ENCODE measurements at places on chromosomes 12 and 14.

- DNase-seq: no peak
These were observed 9.1 kb downstream of the KRT83 start for GRCh38 chr12:52312086-52312485.

GRCh38 chr14:93183596-93184317 lies 940 bp downstream of the MOAP1 start:
- DNase-seq: no peak

DNA sequence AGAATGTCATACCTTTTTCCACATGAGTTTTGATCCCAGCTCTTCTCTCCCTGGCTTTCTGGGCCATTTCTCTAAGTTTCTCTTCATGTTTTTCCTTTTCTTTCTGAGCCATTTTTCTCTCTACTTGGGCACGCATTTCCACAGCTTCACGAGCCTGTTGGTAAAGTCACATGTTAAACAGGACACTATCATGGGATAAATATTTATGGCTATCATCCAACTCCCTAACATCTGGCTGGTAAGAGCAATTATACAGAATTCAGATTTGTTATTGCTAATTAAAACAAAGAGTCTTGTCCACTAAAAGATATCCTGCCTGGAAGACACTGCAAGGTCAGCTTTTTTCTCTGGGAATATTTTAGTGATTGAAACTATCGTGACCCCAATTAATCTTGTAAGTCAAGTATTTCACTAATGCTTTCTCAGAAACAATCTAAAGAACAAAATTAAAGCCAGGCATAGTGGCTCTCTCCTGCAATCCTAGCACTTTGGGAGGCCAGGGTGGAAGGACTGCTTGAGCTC lies 23.1 kb downstream of the SLIRP start:
- DNase-seq: no peak

- DNase-seq: no peak
These were observed 231.5 kb upstream of the FOXN3 start for GRCh38 chr14:89648510-89648909.

DNA sequence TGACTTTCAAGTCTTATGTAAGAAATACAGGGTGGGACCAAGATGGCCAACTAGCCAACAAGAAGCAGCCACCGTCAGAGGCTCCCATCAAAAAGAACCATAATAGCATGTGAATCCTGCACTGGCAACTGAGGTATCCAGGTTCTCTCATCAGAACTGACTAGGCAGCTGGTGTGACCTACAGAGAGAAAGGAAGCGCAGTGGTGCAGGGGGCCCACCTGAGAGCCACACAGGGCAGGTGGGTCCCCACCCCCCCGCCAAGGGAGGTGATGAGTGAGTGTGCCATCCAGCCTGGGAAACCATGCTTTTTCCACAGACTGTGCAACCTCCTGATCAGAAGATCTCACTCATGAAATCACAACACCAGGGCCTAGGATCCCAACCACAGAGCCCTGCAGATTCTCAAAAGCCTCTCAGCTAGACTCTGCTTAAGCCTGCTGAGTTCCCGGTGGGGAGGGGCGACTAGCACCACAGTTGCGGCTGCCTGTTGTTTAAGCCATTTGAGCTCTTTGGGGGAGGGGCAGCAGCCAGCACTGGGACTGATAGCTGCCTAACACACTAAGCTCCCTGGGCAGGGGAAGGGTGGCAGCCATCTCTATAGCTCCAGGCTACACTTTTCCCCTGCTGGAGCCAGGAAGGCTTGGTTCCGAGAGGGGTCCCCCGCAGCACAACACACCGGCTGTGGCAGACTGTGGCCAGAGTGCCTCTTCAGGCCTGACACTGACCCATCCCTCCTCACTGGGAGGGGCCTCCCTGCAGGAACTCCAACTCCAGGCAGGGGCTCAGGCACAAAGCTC lies 75.3 kb downstream of the GARIN6 start:
- DNase-seq: no peak

GRCh38 chr12:130097342-130097741 lies 64.9 kb upstream of the FZD10 start:
- DNase-seq: no peak

DNA sequence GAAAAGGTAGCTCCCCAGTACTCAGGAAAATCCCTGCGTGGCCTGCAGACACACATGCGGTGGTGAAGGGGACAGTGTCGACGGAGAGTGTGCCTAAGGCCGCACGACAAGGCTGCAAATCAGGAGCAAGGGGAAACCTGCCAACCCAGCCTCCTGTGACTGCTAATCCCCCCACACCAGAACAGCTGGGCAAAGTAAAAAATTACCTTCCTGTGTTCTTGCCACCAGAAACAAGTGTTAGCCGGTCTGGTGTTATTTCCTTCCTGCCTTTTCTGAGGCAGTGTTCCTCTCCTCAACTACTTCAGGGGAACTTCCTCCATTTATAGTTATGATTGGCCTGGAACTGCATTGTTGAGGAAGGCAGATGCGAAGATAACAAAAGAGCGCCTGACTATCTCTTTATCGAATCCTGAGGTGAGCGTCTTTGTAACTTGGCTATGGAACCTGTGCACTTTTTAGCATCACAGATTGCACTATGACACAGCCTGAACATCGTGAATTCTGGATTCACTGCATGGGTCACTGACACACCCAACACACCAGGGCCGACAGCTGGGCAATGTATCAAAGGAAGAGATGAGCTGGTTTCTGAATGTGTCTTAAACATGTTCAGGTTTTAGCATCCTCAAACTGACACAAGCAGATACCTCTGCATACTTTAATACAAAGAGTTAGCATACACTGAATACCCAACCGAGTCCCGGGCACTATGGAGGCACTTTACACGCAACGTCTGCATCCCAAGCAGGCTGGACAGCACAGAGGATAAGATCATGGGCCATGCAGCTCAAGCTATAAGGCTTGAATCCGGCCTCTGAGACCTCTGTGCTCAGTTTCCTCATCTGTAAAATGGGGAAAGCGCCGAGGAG lies 28.9 kb downstream of the SLC15A4 start:
- DNase-seq: no peak

Measured in neural crest cell (in vitro differentiated cells).